Mammary epithelial cell (primary cell): ENCODE measurements at places on chromosomes 7 and 10. TPM values are rescaled to one million over a fixed set of nuclear protein-coding genes. Genes with fewer than 3 reads are reported as not detected.

The EBF3 gene
- not detected for polyA plus RNA-seq

The LRRC18 gene
- polyA plus RNA-seq, result not detected

The TAS2R60 gene
- polyA plus RNA-seq, result not detected

The CLIP2 gene
- 7.2 TPM for polyA plus RNA-seq

The FZD1 gene
- 3.0 TPM for polyA plus RNA-seq

The ACSL5 gene
- 0.23 TPM for polyA plus RNA-seq

The OR2A12 gene
- polyA plus RNA-seq, result not detected

The ZNF485 gene
- polyA plus RNA-seq, result 3.2 TPM

The IL6 gene
- polyA plus RNA-seq, result not detected

The ZNF12 gene
- polyA plus RNA-seq, result 5.0 TPM

The TMEM184A gene
- polyA plus RNA-seq, result 5.5 TPM

The CCNY gene
- polyA plus RNA-seq, result 55.5 TPM

The CPN1 gene
- not detected for polyA plus RNA-seq

The ATG9B gene
- polyA plus RNA-seq, result 0.14 TPM

The APBB1IP gene
- polyA plus RNA-seq, result not detected

The RTKN2 gene
- 1.4 TPM for polyA plus RNA-seq

The HOXA6 gene
- polyA plus RNA-seq, result 0.71 TPM

The DCLRE1A gene
- 3.0 TPM for polyA plus RNA-seq

The SFRP4 gene
- not detected for polyA plus RNA-seq

The SPDYE8 gene
- polyA plus RNA-seq, result not detected

The OPN4 gene
- not detected for polyA plus RNA-seq

The FAM180A gene
- polyA plus RNA-seq, result not detected

The LRRC4 gene
- polyA plus RNA-seq, result 0.16 TPM

The FIGNL1 gene
- 10.4 TPM for polyA plus RNA-seq

The SLC18A3 gene
- polyA plus RNA-seq, result not detected

The LRRN3 gene
- polyA plus RNA-seq, result 0.02 TPM

The SGCE gene
- 37.1 TPM for polyA plus RNA-seq

The CTAGE8 gene
- polyA plus RNA-seq, result 1.4 TPM

The PRR15 gene
- polyA plus RNA-seq, result 4.1 TPM

The FBXL13 gene
- 0.18 TPM for polyA plus RNA-seq

The IFIT3 gene
- 2.2 TPM for polyA plus RNA-seq
